ENCODE measurements at places on chromosomes 7 and 10.

- no peak for DNase-seq
Measured at GRCh38 chr7:101645951-101646350, 16.9 kb upstream of the MYL10 start.

GRCh38 chr7:84017651-84018050 lies 176.9 kb downstream of the SEMA3A start:
- DNase-seq, result no peak

DNA sequence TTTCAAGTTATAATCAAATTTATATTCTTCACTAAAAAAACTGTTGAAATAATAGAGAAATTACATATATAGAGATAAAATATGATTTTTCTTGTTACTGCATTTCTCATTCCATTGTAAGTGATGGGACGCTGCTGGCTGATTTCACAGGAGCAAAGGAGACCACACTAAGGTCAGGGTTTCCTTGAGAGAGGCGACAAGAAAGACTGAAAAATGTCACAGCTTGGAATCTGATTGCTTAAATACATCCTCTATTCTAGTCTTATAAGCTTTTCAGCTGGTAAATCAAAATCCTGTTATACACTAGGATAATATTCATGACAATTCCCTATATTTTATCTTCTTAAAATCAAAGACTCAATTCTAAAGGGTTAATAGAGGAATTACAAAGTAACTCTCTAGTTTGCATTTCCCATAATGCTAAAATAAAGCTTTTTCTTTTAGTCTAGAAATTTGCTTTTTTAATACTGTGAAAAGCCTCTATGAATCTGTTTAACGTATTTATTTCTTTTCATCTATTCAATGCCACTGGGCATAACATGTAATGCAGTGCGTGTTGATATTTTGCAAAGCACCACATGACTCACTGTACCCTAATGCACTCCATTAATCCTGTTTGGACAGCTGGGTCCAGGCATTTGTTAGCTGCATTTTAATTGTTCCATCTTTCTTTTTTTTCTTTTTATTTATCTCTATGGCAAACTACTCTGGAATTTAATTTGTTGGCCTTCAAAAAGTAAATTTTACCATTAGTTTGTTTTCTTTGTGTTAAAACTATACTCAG lies 81.7 kb downstream of the RNF32 start:
- no peak for DNase-seq

- no peak for DNase-seq
Measured at GRCh38 chr7:137820677-137821420, 25.9 kb downstream of the DGKI start.

DNA sequence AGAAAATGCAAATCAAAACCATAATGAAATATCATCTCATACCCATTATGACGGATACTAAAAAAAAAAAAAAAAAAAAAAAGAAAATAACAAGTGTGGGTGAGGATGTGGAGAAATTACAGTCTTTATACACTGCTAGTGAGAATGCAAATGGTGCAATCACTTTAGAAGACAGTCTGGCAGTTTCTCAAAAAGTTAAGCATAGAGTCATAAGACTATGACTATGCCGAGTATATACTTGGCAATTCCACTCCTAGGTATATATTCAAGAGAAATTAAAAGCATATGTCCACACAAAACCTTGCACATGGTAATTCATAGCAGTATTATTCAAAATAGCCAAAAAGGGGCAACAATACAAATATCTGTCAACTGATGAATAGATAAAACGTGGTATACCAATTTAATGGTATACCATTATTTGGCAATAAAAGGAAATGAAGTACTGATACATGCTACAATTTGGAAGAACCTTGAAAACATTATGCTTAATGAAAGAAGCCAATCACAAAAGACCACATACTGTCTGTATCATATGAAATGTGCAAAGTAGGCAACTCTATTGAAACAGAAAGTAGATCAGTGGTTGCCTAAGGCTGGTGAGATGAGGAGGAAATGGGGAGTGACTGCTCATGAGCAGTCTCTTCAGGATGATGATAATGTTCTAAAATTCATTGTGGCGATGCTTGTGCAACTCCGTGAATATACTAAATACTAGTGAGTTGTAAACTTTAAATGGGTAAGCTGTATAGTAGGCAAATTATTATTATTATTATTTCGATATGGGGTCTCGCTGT lies 90.1 kb upstream of the NANOS1 start:
- no peak for DNase-seq

GRCh38 chr7:85135977-85136376 lies 50.9 kb downstream of the SEMA3D start:
- DNase-seq, result no peak

GRCh38 chr7:15938115-15938514 lies 251.6 kb upstream of the MEOX2 start:
- DNase-seq, result no peak

GRCh38 chr7:115618676-115619075 lies 411.9 kb downstream of the TFEC start:
- no peak for DNase-seq

DNA sequence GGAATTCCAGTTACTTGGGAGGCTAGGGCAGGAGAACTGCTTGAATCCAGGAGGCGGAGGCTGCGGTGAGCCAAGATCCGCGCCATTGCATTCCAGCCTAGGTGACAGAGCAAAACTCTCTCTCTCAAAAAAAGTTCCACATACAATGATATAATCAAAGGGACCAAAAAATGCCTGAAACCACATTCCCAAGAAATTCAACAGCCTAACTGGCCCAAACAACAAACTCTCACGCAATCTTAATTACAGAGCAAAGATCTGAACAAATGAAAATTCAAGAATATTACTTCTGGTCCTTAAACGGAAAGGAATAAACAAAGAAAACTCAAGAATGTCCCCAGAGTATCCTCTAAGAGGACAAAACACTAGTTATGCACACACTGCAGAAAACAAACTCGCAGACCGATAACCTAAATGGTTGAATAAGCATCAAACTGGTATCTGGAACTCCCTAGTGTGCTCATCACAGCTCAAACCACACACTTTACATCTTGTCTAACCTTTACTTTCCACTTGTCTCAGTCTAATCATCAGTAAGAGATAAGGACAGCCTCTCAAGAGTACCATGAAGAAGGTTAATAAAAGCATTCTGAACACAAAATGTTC lies 3.7 kb downstream of the OGA start:
- DNase-seq, result no peak

DNA sequence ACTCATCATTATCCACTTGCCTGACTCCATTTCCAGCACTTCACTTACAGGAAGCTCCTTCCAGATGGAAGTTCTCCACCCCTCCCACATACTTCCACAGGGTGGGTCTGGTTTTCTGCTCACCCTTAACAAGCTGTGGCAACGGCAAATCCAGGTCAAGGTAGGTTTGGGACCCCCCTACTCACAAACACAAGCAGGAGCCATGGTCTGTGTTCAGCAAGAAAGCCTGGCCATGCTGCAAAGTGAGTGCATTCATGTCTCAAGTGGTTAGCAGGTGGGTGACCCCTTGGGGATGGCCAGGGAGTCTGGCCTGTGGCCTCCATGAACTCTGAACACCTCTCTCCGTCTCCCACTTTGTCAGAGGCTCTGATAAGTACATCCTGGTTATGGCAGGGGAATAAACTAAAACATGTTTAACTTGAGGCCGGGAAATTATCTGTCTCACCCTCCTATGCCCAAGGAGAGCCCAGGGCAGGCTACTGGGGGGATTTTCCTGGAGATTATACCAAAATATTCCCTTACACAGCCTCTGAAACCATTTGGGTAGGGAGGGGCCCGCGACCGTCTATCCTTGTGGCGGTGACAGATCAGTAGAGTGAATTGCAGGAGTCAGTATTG lies 844 bp downstream of the XPNPEP1 start:
- no peak for DNase-seq

GRCh38 chr10:51900180-51900579 lies 200.8 kb upstream of the CSTF2T start:
- DNase-seq, result no peak

DNA sequence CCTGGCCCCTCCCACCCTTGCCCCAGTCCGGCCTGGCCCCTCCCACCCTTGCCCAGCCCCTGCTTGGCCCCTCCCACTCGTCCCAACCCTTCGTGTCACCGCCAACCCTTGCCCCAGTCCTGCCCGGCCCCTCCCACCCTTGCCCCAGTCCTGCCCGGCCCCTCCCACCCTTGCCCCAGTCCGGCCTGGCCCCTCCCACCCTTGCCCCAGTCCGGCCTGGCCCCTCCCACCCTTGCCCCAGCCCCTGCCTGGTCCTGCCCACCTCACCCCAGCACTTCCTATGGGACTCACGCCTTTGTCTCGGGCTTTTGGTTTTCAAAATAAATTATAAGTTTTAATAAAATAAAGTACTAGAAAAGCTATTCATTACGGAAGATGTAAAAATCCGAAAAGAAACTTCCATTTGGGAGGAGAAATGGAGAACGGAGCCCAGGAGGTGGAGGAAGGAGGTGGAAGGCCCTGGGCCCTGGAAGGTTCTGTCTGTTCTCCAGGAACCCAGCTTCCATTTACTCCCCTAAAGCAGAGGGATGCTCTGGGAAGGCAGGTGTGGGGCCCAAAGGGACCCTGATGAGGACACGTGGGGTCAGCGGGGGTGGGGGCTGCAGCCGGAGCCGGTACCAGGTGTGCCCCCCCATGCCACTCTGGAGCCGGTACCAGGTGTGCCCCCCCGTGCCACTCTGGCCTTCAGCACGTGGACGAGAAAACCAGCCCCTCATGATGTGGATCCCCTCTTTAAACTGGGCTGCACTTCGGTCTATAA lies 52.2 kb downstream of the PWWP2B start:
- DNase-seq, result no peak

GRCh38 chr10:8803992-8804391 lies 749.5 kb downstream of the GATA3 start:
- no peak for DNase-seq

DNA sequence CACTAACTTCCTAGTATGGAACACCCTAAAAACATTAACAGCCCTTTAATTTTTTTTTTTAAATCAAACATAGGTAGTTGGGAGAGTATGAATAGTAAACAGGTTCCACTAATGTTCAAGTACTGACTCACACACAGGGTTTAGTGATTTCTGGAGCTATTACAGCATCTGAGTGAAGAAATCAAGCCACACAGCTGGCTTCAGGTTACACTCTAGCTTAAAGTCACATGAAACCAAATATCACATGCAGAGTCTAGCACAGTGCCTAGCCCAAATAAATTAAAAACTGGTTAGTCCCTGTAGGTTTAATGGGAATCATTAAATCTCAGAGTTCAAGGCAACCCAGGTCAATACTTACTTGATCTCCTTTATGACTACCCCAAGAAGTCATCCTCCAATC lies 11.6 kb downstream of the PANK1 start:
- DNase-seq, result no peak

DNA sequence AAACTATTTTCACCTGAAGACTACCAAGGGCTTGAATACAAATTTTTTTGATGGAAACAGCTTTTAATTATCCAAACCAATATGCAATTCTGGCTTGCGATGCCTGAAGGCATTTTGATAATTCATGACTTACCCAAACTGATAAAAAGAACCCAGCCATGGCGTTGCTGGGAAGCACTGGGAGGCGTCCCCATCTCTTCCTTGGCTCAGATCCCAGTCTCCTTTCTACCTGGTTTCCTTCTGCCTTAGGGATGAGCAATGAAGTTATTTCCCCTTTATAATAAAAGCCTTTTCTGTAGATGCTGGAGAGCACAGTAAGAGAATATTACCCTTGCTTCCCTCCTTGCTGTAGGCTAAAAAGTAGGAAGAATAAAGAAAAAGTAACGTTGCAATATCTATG lies 129.1 kb upstream of the ANK3 start:
- DNase-seq, result no peak

DNA sequence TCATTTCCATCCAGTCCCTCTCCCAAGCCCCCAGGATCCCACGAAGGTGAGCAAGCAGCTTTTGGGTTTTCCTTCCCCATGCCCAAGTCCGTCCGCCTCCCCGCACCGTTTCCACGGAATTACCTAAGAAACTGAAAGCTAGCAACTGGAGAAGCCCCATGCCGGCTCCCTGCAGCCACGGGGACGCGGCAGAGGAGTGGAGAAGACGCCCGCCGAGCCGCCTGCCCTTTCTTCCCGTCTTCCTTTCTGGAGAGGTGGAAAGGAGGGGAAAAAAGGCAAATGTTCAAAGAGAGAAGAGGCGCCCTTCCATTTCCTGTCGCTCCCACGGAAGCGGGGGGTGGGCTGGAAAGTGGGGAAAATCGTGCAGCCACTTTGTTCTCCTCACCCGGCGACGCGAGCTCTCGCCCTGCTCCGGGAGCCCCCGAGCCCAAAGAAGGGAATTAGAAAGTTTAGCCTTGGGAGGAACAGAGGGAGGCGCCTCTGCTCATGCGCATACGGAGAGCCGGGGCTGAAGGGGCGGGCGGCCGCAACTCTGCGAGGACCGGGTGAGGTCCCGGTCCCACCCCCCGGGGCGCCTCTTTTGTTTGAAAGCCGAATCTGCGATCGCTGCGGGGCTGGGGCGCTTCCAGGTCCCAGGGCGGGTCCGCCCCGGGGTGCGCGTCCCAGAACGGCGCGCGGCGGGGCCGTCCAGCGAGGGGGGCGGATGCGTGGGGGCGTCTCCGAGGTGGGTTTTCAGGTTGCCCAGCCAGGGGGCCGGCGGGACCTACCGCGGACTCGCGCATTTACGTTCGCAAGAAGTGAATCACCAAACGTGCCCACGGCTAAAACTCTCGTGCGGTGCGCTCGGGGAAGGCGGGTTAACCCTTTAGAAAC lies at the start of gene LAMB1:
TSS of gene LAMB1 (minus strand) at position 436 of the 873 bp plus-strand sequence. CDS start at position 160, 276 bp downstream.
- DNase-seq, result no peak

DNA sequence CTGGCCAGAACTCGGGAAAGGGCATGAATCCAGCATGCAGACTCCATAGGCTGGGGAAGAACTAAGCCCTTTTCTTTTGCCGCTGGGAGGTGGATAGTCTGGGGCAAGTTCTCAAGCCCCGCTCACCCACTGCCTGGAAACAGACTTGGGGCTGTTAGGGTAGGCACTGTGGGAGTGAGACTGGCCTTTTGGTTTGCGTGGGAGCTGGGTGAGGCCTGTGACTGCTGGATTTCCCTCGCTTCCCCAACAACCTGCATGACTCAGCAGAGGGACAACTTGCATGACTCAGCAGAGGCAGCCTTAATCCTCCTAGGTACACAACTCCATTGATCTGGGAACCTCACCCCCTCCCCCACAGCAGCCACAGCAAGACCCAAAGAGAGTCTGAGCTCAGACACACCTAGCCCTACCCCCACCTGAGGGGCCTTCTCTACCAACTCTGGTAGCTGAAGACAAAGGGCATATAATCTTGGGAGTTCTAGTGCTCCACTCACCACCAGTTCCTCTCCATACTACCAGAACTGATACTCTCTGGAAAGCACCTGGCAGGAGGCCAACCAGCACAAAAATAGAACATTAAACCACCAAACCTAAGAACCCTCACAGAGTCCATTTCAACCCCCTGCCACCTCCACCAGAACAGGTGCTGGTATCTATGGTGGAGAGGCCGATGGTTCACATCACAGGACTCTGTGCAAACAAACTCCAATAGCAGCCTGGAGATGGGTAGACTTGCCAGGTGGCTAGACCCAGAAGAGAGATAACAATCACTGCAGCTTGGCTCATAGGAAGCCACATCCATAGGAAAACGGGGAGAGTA lies 81.4 kb upstream of the LAMB4 start:
- DNase-seq, result no peak

DNA sequence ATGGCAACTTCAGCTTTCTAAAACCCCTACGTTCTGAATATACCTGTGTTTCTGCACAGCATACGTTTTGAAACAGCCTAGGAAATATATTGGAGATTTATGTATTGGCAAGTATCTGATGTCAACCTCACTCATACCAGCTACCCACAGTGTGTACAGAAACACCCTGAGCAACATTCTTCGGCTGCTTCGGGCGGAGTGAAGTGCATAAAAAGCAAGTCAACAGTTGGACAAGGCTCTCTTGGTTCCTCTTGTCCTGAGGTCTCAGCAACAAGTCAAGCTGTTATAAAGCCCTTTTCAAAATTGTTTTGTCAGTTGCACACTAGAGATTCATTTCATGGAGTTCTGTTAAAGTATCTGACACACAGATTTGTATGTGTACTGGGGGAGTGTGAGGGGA lies 40.0 kb upstream of the PAPSS2 start:
- DNase-seq, result no peak

All from stimulated activated CD8-positive, alpha-beta memory T cell treated with anti-CD3 and anti-CD28 coated beads, Interleukin-2, amount 100 ng/mL, for 1 hour (primary cell).